ENCODE measurements at places on chromosomes 1 and 21. TPM values are rescaled to one million over a fixed set of nuclear protein-coding genes. Genes with fewer than 3 reads are reported as not detected.

Gene TMEM240
- 8.7 TPM for total RNA-seq

Gene TBX19
- 1.3 TPM for total RNA-seq

Gene UBXN10
- 12.2 TPM for total RNA-seq

Gene NPL
- 7.2 TPM for total RNA-seq

Gene ZNF683
- not detected for total RNA-seq

Gene ZNF593OS
- total RNA-seq: not detected

Gene POMGNT1
- 41.7 TPM for total RNA-seq

Gene FAM3B
- total RNA-seq: 0.45 TPM

Gene KIF2C
- 1.2 TPM for total RNA-seq

Gene CENPF
- total RNA-seq: 1.1 TPM

Gene ASCL5
- total RNA-seq: not detected

Gene SYT14
- 0.17 TPM for total RNA-seq

Measured in esophagus muscularis mucosa (tissue), 4 donors.